Ureter (tissue), 1 donor: ENCODE measurements at places on chromosomes 3 and 15. TPM values are rescaled to one million over a fixed set of nuclear protein-coding genes. Genes with fewer than 3 reads are reported as not detected.

DNA sequence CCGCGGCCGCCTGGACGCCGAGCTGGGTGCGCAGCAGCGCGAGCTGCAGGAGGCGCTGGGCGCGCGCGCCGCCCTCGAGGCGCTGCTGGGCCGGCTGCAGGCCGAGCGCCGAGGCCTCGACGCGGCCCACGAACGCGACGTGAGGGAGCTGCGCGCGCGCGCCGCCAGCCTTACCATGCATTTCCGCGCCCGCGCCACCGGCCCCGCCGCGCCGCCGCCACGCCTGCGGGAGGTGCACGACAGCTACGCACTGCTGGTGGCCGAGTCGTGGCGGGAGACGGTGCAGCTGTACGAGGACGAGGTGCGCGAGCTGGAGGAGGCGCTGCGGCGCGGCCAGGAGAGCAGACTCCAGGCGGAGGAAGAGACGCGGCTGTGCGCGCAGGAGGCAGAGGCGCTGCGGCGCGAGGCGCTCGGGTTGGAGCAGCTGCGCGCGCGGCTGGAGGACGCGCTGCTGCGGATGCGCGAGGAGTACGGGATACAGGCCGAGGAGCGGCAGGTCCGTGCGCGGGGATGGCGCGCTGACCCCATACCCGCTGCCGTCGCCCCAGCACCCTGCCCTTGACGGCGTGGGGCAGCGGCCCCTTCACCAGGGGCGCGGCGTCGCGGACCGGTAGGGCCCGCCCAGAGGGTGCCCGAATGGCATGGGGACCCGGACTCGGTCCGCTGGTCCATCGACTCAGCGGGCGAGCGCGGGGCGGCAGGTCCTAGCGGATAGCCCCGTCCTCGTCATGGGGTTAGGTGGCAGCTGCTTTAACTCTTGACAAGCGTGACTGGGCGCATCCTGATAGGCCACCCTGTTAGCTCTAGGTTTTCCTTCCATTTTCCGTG, 848 bp downstream of the SYNM start:
- no peak for DNase-seq

DNA sequence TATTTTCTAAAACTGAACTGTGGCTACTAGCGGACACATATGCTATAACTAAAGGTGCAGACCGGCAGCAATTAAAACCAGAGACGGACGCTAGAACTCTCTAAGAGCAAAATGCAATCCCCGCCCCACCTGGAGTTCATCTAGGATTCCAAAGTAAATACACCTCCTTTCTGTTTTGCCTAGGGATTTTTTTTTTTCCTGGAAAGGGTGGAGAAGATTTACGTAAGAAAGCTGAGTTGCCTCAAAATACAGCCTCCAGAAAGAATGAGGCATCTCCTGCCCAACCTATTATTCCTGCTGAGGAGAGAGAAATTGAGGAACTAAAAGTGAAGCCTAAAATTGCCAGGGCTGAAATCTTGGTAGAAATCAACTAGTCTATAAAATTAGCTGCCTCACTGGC, 150.2 kb downstream of the TP63 start:
- no peak for DNase-seq

DNA sequence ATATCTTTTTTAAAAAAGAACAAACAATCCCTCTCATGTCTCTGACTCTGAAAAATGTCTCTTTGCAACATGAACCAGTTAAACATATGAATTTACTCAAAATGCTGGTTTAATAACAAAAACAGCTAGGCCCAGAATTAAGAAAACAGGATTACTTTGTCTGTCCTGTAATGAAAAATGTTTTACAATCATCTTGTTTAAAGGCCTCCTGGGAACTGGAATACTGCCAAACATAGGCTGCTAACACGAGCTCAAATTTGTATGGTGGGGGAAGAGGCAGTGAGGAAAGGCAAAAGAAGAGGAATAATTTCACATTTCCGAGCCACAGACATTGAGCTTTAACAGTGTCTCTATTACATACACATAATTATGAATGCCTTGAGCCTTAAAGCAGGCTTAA, 61.7 kb upstream of the PPIB start:
- no peak for DNase-seq

DNA sequence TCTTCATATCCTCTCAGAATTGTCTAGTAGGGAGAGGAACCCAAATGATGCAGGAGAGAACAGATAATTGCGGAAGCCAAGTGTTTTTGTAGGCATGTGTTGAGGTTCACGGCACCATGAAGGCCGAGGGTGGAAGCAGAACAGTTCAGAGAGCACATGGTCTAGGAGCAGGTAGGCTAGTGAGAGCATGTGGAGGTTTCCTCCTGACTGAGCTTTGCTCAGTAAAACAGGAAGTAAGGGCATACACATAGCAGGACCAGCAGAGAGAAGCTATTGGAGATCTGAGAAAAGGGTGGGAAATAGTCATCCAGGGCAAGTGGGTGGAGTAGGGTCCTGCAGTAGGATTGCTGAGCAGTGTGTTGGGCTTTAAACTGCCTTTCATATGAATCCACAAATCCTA, 491.1 kb downstream of the FHIT start:
- no peak for DNase-seq

GRCh38 chr15:34043813-34044212, 4.8 kb upstream of the AVEN start:
- DNase-seq, result no peak

DNA sequence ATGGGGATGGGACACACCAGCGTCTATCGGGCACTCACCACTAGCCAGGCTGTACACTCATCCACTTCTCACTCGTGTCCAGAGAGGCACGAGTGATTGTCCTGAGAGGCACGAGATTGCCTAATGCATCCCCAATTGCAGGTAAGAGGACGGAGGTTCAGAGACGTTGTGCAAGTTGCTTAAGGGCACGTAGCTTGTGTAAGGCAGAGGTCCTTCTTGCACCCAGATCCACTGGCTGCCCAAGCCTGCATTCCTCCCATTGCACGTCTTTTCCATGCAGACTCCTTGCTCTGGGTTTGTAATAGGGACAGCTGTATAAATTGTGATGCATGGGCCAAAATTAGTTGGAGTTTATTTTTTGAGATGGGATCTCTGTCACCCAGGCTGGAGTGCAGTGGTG, 264.3 kb downstream of the PLCL2 start:
- no peak for DNase-seq

GRCh38 chr3:73143821-73144237, 82.4 kb downstream of the EBLN2 start:
- DNase-seq, result no peak

DNA sequence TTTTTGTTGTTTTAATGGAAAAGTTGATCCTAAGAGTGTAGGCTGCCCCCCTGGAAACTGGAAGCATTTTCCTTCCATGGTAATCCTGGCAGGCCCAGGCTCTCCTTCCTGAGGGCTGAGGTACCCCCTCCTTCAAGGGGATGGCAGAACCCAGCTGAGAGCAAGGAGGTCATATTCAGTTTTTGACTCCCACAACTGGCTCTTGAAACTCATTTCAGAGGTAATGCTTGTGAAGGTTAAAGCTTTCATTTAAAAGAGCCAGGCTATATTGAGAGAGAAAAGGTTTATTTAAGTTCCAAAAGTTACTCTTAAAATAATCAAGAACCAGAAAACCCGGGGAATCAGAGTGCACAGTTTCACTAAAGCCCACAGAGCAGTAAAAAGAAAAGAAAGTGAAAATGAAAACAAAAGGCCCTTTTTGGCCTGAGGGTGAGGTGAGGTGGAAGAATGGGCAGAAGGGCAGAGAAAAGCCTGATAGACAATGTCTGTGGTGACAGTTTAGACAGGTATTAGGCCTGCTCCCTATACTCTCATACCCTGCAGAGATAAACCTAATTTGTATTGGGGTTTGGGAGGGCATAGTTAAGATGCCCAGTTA, 47.0 kb upstream of the RBP1 start:
- no peak for DNase-seq

GRCh38 chr15:49751191-49751590, 130.3 kb downstream of the DTWD1 start:
- DNase-seq, result peak; percentile 54

GRCh38 chr3:74423867-74424266, 190.6 kb downstream of the CNTN3 start:
- no peak for DNase-seq

DNA sequence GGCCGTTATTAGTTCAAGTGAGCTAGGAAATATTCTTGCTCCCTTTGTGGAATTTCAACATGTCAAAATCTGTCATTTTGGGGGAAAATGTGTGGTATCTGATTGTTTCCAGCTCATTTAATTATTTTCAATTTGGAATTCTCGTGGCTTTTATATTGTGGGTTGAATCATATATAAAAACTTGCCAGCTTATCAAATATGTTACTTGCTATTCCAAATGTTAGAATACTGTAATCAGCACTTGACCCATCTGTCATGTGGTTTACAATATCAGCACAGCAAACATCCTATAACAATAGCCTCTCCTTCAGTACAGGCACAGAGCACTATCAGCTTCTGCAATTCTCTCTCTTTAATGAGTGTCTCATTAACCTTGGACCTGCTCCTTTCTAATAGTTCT, 130.2 kb upstream of the FEZF2 start:
- no peak for DNase-seq

DNA sequence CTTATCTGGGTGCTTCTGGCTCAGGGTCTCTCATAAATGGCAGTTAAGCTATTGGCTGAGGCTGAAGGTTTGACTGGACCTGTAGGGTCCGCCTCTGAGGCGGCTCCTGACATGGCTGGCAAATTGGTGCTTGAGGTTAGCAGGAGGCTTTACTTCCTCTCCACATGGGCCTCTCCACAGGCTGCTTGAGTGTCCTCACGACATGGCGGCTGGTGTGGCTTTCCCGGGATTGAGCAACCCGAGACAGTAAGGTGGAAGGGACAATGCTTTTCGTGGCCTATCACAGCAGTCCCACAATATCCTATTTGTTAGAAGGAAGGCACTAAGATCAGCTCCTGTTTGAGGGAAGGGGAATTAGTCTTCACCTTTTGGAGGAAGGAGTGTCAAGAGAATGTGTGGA, 267.3 kb upstream of the LRRFIP2 start:
- no peak for DNase-seq

DNA sequence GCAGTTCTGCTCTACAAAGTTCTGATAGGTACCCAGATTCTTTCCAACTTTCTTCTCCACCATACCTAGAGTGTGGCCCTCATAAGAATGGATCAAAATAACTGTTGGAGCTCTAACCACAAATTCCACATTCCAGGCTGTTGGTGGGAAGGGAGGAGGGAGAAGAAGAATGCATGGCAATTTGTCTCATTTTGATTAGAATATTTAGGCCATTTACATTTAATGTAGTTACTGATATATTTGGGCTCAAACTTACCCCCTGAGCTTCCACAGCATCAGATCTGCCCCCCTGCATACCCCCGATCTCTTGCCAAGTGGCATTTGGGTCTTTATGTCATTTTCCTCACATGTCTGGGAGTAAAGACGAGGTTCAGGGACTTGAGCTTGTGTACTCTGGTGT, 7.7 kb downstream of the CHRNB4 start:
- DNase-seq, result no peak

DNA sequence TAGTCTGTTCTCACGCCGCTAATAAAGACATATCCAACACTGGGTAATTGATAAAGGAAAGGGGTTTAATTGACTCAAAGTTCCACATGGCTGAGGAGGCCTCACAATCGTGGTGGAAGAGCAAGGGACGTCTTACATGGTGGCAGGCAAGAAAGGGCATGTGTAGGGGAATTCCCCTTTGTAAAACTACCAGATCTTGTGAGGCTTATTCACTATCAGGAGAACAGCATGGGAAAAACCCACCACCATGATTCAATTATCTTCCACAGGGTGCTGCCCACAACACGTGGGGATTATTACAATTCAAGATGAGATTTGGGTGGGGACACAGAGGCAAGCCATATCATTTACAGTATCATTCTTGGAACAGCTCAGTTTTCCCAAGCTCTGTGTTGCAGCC, 268.0 kb downstream of the SUCLG2 start:
- no peak for DNase-seq

DNA sequence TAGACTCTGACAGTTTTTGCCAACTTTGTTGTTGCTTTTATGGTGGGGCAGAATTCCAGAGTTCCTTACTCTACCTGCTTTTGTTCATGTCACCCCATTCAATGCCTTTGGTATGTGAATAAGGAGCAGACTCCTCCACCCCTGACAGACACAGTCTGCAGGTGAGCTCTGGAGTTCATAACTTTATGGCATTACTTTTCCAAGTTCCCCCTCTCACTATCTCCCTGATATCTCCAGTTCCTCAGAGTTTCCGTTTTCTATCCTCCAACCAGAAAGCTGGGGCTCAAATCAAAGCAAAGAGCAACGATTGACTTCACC, 23.1 kb upstream of the MTMR10 start:
- DNase-seq, result no peak

DNA sequence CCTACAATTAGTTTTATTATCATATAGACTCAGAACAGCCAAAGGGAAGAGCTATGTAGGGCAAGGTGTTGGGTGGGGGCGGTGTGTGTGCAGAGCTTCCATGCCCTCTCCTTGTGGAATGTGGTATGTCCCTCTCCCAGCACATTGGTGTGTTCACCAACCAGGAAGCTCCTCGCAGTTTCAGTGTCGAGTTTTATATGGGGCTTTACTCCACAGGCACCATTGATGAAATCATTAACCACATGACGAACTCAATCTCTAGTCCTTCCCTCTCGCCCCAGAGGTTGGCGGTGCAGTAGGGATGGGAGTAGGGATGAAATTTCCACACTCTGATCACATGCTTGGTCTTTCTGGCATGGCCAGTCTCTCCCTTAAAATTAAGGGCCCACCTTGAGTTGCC, 13.6 kb upstream of the SRP14 start:
- DNase-seq, result peak; percentile 23

DNA sequence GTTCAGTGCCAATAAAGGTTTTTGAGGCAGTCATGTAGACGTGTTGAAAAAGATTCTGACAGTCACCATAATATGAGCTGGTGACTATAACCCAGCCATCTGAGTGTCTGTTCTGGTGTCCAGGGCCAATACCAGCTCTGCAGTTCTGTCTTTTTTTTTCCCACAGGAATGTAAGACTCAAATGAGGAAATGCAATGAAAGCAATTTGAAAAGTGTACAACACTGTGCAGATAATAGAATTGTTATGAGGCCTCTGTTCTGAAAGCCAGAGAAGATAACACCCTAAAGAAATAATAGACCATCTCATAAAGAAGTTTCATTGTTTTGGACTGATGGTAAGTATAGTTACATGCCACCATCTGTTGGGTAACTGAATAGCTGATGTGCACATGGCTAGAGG, 57.1 kb downstream of the CLDN1 start:
- no peak for DNase-seq

DNA sequence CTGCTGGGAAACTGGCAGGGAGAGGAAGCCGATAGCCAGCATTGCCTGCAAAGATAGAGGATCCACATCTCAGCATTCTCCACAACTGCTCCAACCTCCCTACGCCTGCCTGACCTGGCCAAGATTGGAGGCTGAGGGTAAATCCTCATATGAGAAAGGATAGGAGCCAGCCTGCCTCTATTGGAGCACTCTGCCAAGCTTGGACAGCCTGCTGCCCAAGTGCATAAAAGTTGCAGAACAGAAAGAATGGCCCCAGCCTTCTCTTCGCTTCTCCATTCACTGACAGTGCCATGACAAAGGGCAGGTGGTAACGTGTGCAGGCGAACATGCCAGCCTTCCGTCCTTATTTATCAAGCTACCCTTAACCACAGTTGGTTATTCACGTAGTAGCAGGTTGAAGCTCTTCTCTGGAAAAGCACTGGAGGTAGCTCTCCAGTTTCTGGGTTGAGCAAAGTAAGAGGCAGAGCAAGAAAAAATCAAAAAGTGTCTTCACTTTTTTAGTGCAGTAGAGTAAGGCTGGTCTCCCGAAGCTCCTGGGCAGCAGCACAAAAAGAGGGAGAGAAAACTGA, 4.3 kb downstream of the BMF start:
- DNase-seq, result no peak

The GATM gene
- total RNA-seq, result 47.6 TPM

The MON1A gene
- total RNA-seq, result 11.8 TPM

The CPLX3 gene
- total RNA-seq, result not detected

The SGO1 gene
- total RNA-seq, result 0.78 TPM

The SEMA7A gene
- total RNA-seq, result 2.2 TPM

The PLCD1 gene
- 93.5 TPM for total RNA-seq

The IL20RB gene
- total RNA-seq, result 4.3 TPM

The TTLL13 gene
- total RNA-seq, result 0.36 TPM
